ENCODE measurements at places on chromosomes 11 and 22. TPM values are rescaled to one million over a fixed set of nuclear protein-coding genes. Genes with fewer than 3 reads are reported as not detected.
A peak's percentile ranks its signal among the peaks of the same experiment; 100 is the strongest.

- H3K27me3 ChIP-seq, result no peaks in the 10 kb centered on the region
- H3K27ac ChIP-seq, result no peak overlapping the region
- H3K36me3 ChIP-seq, result no peaks in the 10 kb centered on the region
- no peak for DNase-seq
- no peaks in the 10 kb centered on the region for H3K4me1 ChIP-seq
Measured at GRCh38 chr22:28939394-28939793, 56.0 kb downstream of the ZNRF3 start.

GRCh38 chr11:113951537-113951936 lies 23.4 kb upstream of the HTR3A start:
- no peaks in the 10 kb centered on the region for H3K27me3 ChIP-seq
- no peak overlapping the region for H3K27ac ChIP-seq
- no peaks in the 10 kb centered on the region for H3K36me3 ChIP-seq

- DNase-seq, result peak; percentile 54
- no peak overlapping the region for H3K27ac ChIP-seq
Measured at GRCh38 chr11:100639140-100639539, 47.9 kb upstream of the ARHGAP42 start.

OR2AG1 gene
- not detected for total RNA-seq

GRCh38 chr22:24465566-24465965 lies 29.6 kb upstream of the UPB1 start:
- peak overlapping the region; percentile 85 for H3K27ac ChIP-seq
- peaks cover 34% of the 10 kb centered on the region for H3K4me1 ChIP-seq
- no peak overlapping the region for H3K4me3 ChIP-seq
- no peaks in the 10 kb centered on the region for H3K27me3 ChIP-seq
- no peaks in the 10 kb centered on the region for H3K36me3 ChIP-seq

DNA sequence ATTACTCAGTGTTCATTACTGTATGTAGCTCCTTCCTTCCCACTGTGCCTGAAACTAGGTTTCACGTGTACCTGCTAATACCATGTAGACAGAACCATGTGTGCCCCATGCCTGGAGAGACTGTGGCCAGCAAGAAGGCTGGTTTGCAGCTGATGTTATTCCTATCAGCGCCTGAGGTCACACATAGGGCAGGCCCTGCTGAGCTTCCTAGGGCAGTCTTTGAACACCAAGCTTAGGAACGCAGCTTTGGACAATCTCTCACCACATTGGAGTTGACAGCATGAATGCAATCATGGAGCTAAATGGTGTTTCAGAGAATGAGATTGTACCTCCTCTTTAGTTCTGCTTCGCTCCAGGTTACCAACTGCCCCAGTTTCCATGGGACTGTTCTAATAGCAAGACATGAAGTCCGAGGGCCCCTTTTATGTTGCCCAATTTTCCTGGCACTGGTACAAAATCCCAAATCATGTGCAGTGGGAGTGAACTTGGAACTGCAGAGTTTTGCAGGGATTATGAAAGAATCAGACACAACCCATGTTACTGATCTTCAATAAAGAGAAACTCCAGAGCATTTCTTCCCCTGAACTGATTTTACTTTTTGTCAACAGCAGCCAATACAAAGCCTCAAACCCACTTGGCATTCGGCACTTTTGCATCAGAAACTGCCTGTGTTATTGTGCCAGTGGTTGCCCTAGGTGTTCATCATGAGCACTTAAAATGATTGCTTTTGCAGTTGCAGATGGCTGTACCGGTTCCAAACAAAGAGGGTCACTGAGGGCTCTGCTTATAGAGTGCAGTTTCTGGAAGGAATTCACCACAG lies 154.2 kb upstream of the TTC12 start:
- no peaks in the 10 kb centered on the region for H3K36me3 ChIP-seq
- no peak overlapping the region for H3K27ac ChIP-seq
- no peak for DNase-seq
- no peaks in the 10 kb centered on the region for H3K27me3 ChIP-seq
- no peak overlapping the region for H3K4me3 ChIP-seq

- H3K36me3 ChIP-seq, result no peaks in the 10 kb centered on the region
- no peak overlapping the region for H3K4me3 ChIP-seq
- peaks cover 9% of the 10 kb centered on the region for H3K27me3 ChIP-seq
Measured at GRCh38 chr11:121590772-121591404, 138.1 kb upstream of the SORL1-AS1 start.

DNA sequence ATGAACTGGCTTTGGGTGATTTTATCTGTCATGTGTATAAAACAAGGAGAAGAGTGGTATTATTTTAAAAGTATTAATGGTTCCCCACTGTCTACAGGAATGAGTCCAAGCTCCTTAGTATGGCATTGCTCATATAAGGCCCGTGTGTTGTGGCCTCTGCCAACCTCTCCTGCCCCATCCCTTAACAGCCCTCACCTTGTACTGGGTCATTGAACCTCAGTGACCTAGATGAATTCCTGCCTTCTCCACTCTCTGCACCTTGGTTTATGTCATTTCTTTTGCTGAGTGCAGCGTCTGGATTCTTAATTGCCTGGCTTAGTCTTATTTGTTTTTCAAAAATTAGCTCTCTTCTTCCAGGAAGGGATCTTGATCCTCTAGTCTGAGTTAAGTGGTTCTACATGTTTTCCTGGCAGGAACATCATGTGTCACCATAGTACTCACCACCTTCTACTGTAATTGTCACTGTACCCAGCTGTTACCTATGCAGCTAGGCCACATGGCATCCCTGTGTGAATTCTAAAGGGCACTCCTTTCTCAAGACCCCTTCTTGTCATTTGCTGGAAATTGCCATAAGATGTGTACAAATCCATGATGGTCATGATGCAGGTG lies 36.2 kb upstream of the POGLUT3 start:
- no peak for DNase-seq
- H3K27me3 ChIP-seq, result peaks cover 8% of the 10 kb centered on the region
- H3K4me1 ChIP-seq, result no peaks in the 10 kb centered on the region
- H3K4me3 ChIP-seq, result no peak overlapping the region
- H3K36me3 ChIP-seq, result no peaks in the 10 kb centered on the region

FBXO7 gene
- total RNA-seq, result 85.9 TPM

DNA sequence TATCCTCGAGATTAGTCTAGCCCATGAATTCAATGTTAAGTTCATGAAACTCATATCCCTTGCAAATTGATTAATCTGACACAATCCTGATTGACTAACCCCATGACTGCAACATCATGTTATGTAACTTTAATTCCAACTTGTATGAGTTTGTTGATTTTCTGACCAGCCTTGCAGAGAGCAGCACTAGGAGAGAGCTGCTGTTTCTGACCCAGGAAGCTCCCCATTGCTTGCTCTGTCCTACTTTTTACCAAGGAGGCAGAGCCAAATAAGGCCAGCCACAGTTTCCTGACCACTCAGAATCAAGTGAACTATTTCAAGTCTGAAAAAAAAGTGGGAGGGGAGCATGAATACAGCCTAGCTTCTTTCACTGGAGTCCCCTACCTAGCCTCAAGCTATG lies 13.2 kb downstream of the MPZL3 start:
- DNase-seq, result no peak
- H3K27ac ChIP-seq, result no peak overlapping the region
- no peaks in the 10 kb centered on the region for H3K4me1 ChIP-seq
- no peak overlapping the region for H3K4me3 ChIP-seq

STX3 gene
- total RNA-seq, result 61.2 TPM

TBC1D10A gene
- 33.3 TPM for total RNA-seq

MMP10 gene
- 1.2 TPM for total RNA-seq

LRRC4C gene
- total RNA-seq, result 9.0 TPM

DERL3 gene
- total RNA-seq, result 0.82 TPM

DNA sequence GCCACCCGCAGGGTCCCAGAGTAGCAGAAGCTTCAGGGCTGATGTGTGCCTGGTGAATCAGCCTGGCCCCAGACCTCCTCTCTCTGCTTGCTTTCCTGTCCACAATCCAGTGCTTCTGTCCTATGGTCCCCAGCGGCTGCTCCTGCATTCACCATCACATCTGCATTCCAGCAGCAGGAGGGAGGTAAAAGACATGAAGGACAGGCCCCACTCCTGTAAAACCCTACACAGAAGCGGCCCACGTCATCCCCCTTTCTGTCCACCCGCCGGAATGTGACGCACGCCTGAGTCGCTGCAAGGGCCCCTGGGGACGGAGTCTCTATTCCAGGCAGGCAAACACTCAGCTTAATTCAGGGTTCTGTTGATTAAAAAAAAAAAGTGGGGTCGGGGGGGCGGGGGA lies 58.3 kb downstream of the CDKN1C start:
- H3K4me1 ChIP-seq, result peaks cover 26% of the 10 kb centered on the region
- peak; percentile 18 for DNase-seq
- H3K4me3 ChIP-seq, result no peak overlapping the region
- no peaks in the 10 kb centered on the region for H3K27me3 ChIP-seq

GRCh38 chr11:15865212-15865987 lies 490.9 kb downstream of the SOX6 start:
- H3K4me1 ChIP-seq, result no peaks in the 10 kb centered on the region
- H3K27me3 ChIP-seq, result no peaks in the 10 kb centered on the region
- H3K4me3 ChIP-seq, result no peak overlapping the region

C22orf15 gene
- total RNA-seq, result 0.38 TPM

DNA sequence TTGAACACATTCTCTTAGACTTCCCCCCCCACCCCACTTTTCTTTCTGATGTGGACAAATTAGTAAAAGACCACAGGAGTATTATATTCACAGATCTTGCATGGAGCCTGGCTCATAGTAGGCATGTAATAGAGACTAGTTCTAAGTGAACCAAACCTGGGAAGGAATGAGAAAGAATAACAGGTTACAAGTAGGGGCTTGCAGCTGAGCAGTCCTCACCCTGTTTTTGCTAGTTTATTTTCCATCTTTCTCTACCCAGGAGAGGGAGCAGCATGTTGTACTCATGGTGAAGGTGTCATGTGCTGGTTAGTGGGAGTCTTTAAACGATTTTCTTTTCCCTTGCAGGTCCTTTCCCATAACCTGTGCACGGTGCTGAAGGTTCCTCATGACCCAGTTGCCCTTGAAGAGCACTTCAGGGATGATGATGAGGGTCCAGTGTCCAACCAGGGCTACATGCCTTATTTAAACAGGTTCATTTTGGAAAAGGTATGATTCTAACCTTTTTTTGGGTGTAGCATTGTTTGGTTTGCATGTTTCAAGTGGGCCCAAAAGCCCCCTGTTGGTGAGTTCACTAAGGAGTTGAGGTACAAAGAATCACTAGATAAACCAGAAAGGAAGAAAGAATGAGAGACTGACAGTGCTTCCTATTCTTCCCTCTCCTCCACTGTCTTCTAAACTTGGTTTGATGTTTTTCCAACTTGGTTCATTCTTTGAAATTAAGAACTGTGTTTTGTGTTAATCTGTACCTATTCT lies 30.1 kb downstream of the SWAP70 start:
- no peaks in the 10 kb centered on the region for H3K27me3 ChIP-seq
- no peak for DNase-seq
- no peak overlapping the region for H3K4me3 ChIP-seq
- peaks cover 16% of the 10 kb centered on the region for H3K4me1 ChIP-seq
- no peaks in the 10 kb centered on the region for H3K36me3 ChIP-seq
- no peak overlapping the region for H3K27ac ChIP-seq

GRCh38 chr11:34744511-34744910 lies 123.6 kb downstream of the EHF start:
- no peak for DNase-seq
- H3K27ac ChIP-seq, result no peak overlapping the region
- no peak overlapping the region for H3K4me3 ChIP-seq
- no peaks in the 10 kb centered on the region for H3K36me3 ChIP-seq
- H3K4me1 ChIP-seq, result no peaks in the 10 kb centered on the region

PTPMT1 gene
- 33.9 TPM for total RNA-seq

- no peak overlapping the region for H3K27ac ChIP-seq
- no peaks in the 10 kb centered on the region for H3K4me1 ChIP-seq
- no peak for DNase-seq
Measured at GRCh38 chr11:38835966-38836365, 2237.9 kb upstream of the RAG2 start.

MMP1 gene
- 0.64 TPM for total RNA-seq

GRCh38 chr11:111631666-111632039 lies 29.4 kb downstream of the SIK2 start:
- H3K27ac ChIP-seq, result peak overlapping the region; percentile 47
- peaks cover 50% of the 10 kb centered on the region for H3K4me1 ChIP-seq
- peak; percentile 86 for DNase-seq
- H3K4me3 ChIP-seq, result no peak overlapping the region
- no peaks in the 10 kb centered on the region for H3K27me3 ChIP-seq

DAGLA gene
- total RNA-seq, result 5.5 TPM

DNA sequence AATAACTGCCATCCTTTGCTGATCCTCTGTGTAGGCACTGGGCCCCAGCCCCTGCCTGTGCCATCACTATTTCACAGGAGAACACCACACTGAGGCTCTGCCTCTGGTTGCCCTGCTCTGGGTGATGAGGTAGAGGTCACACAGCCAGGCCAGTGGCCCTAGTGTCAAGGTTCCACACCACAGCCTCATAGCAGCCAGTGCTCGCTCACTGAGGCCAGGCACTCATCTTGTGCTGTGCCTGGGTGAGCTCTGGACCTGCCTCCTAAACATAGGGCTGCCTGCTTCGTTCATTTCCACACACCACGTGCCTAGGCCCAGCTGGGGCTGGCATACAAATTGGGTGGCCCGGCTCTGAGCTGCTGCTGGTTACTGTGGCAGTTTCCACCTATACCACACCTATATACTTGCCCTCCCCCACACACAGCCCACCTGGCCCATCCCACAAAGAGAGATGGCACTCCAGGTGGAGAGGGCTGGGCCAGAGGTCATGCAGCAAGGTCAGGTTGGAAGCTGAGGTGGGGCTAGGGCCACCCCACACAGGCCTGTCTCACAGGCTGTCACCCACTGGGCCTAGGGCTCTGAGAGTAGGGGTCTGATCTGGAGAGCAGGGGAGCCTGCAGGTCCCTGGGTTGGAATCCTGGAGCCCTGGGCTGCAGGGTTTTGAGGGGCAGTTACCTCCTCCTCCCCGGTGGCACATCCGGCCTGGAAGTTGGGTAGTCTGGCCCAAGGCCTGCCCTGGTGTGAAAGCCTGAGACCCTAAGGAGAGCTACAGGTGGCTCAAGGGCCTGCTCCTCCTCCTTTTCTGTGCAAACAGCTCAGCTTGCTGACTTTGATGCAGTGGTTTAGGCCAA lies 11.2 kb downstream of the KCNQ1OT1 start:
- no peaks in the 10 kb centered on the region for H3K4me1 ChIP-seq
- H3K27me3 ChIP-seq, result no peaks in the 10 kb centered on the region
- no peak overlapping the region for H3K4me3 ChIP-seq
- DNase-seq, result no peak

TMEM45B gene
- not detected for total RNA-seq

GRCh38 chr11:14059491-14059890 lies 97.0 kb downstream of the SPON1 start:
- no peak overlapping the region for H3K27ac ChIP-seq
- no peak overlapping the region for H3K4me3 ChIP-seq
- no peaks in the 10 kb centered on the region for H3K4me1 ChIP-seq
- no peaks in the 10 kb centered on the region for H3K36me3 ChIP-seq
- no peaks in the 10 kb centered on the region for H3K27me3 ChIP-seq

XKR3 gene
- total RNA-seq, result not detected

All from astrocyte (in vitro differentiated cells and primary cell).